ENCODE measurements at places on chromosomes 11 and 22.

- DNase-seq = no peak
These were observed 930.4 kb downstream of the OPCML start for GRCh38 chr11:132601875-132602274.

DNA sequence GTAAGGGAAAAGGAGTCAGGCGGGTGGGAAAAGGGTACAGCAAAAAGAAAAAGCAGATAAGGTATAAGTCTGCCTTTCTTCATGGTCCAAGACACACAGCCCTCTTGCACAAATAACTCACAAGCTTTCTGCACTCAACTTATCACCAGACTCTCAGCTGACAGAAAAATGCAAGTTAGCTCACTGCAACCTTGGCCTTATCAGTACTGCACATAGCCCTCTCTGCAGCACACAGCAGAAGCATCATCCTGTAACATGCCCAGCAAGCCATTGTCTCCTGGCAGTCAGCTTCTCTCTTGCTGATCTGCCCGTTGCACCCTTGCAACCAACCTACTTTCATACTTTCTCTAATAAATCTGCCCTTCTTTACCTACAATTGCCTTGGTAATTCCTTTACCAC, 5.8 kb downstream of the ZBTB44 start:
- DNase-seq = no peak

GRCh38 chr22:47370448-47371262, 608.2 kb downstream of the TBC1D22A start:
- peak; percentile 38 for DNase-seq

DNA sequence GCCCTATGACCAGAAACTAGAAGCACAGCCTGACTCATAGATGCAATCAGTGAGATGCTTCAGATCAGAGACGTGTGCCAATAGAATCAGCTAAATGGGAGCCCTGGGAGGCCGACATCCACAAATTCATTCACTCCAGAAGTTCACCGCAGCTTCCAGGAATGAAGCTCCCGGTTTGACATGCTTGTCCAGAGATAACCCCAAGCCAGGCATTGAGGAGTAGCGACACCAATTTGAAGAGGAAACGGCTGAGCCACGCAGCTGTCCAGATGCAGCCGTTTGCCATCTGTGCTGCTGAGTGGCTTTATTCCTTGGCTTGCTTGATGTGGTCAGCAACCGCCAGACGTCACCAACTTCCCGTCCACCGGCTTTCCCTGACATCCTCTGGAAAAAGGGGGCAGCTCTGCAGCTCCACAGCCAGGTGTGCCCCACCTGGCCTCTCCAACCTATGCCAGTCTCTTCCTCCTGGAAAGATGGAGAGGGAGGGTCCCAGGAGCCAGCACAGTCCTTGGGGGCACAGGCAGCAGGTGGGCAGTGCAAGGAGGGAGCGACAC, 123.9 kb upstream of the OPCML start:
- no peak for DNase-seq

DNA sequence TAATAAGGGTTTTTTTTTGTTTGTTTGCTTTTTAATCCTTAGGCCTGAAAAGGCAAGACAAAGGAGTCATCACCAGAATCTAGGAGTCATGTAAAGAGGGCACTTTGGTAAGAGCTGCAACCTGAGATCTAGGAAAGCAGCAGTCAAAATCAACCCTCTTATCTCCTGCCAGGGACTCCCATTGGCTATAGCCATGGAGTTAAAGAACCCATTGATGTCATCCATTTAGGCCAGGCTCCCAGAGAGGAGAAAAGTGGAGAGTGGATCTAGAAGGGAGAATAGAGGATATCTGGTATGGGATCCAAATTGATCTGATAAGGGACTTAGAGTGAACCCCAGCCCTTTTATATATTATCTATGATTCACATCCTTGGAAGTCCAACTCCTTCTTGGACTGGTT, 35.9 kb downstream of the ZNF215 start:
- DNase-seq = no peak

DNA sequence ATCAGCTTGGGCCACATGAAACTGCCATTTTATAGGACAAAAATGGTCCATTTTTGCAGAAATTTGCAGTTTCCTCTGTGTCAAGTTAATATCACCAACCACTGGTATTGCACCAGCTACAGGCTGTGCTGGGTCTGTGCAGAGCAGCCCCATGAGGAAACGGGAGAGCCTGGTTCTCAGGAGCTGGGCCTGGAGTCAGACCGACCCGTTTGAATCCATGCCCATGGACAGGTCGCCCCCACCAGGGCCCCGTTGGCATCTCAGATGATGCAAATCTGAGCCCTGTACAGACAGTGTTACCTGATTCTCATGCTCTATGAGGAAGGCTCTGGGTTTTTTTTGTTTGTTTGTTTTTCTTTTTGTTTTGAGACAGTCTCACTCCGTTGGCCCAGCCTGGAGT, 9.8 kb upstream of the SEC14L6 start:
- DNase-seq = no peak

GRCh38 chr22:36405221-36405661, 17.5 kb upstream of the MYH9 start:
- DNase-seq = no peak

DNA sequence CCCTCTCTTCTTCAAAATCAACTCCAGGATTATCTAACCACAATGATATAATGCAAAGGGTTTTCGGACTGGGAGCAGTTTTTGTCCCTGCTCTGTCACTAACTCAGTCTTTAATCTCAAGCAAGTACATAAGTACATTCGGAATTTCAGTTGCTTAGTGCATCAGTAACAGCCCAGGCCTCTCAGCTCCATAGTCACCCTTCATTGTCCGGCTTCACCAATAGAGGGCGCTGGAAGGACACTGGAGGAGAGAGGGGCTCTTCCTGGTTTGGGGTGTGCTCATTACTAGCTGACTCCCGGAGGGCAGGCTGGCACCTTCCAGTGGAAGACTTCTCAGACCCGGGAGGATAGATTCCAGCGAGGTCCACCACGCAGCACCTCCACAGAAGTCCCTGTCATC, 90.4 kb upstream of the PDGFD start:
- peak; percentile 55 for DNase-seq

- no peak for DNase-seq
These were observed 172.3 kb downstream of the LDLRAD3 start for GRCh38 chr11:36116161-36116560.

GRCh38 chr22:39805117-39805516, 88.4 kb downstream of the ENTHD1 start:
- DNase-seq = no peak

DNA sequence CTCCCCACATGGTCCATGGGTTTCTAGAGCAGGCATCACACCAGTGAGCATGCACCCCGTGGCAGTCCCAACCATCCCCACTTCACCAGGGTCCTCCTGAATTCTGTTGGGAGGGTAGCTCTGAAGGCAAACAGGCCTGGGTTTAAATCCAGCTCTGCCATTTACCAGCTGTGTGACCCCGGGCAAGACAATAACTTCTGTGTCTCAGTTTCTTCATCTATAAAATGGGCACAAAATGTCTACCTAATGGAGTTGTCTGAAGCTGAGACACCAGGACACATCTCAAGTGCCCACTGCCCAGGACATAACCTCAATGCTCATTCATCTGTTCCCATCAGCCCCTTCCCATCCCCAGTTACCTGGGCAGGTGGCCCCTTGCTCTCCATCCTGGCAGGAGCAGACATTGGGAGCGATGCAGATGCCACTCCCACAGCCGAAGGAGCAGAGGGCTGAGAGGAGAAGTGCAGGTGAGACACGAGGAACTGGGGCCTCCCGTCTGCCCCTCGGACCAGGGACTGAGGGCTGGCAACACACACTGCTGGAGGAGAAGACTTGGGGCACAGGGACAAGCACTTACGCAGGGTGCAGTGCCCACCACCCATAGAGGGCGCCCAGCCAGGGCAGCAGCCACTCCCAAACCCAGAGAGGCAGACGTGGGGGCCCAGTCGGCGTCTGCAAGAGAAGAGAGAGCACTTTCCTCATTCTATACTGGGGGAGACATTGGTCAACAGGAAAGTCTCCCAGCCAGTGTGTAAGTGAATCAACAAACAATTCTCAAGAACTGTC, 4.0 kb downstream of the VWCE start:
- no peak for DNase-seq

- no peak for DNase-seq
These were observed 94.9 kb downstream of the FAR1 start for GRCh38 chr11:13763341-13763740.
